ENCODE measurements at places on chromosomes 12 and 14. TPM values are rescaled to one million over a fixed set of nuclear protein-coding genes. Genes with fewer than 3 reads are reported as not detected.

DNA sequence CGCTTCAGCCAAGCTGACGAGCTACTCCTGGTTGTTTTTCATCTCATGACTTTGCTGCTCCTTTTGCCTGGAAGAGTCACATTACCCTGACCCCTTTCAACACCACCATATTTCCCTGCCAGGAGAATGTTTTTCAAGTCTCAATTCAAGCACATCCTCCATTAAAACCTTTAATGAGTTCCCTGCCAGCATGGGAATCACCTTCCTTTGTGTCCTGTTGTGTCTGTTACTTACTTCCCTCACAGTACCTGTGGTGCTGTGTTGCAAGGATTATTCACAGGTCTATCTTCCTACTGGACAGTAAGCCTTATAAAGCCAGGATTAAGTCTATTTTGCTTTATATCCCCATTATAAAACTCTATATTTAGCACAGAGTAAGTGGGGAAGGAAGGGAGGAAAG, 13.6 kb upstream of the SLC35F4 start:
- no peak for DNase-seq
- H3K4me3 ChIP-seq = no peak overlapping the region
- H3K36me3 ChIP-seq = no peaks in the 10 kb centered on the region
- H3K4me1 ChIP-seq = no peaks in the 10 kb centered on the region
- H3K27me3 ChIP-seq = no peaks in the 10 kb centered on the region

GRCh38 chr12:45669093-45669492, 60.4 kb upstream of the ARID2 start:
- DNase-seq = no peak
- 0 out of 2 replicates have a peak, but pooled peaks cover 2% of the 10 kb centered on the region for H3K27me3 ChIP-seq
- H3K4me3 ChIP-seq = no peak overlapping the region
- H3K36me3 ChIP-seq = no peaks in the 10 kb centered on the region
- H3K27ac ChIP-seq = no peak overlapping the region

- no peak overlapping the region for H3K27ac ChIP-seq
- DNase-seq = no peak
- H3K4me1 ChIP-seq = no peaks in the 10 kb centered on the region
- H3K27me3 ChIP-seq = no peaks in the 10 kb centered on the region
Observed at GRCh38 chr12:131782061-131782460, 46.1 kb upstream of the MMP17 start.

DNA sequence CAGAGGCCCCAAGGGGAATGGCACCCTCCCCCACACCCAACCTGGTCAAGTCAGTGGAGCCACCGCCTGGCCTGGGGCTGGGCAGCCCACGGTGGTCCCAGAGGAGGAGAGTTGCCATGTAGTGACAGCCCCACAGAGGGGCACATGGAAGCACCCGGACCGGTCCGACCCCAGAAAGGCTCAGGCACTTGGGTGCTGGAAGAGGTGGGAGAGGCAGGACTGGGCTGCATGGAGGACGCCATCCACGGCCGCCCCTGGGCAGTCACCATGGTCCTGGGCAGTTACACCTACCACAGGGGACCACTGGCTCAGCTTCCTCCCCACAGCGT, 37.9 kb upstream of the TMEM179 start:
- H3K27me3 ChIP-seq = no peaks in the 10 kb centered on the region
- H3K36me3 ChIP-seq = no peaks in the 10 kb centered on the region
- no peaks in the 10 kb centered on the region for H3K4me1 ChIP-seq
- no peak for DNase-seq
- no peak overlapping the region for H3K27ac ChIP-seq

DNA sequence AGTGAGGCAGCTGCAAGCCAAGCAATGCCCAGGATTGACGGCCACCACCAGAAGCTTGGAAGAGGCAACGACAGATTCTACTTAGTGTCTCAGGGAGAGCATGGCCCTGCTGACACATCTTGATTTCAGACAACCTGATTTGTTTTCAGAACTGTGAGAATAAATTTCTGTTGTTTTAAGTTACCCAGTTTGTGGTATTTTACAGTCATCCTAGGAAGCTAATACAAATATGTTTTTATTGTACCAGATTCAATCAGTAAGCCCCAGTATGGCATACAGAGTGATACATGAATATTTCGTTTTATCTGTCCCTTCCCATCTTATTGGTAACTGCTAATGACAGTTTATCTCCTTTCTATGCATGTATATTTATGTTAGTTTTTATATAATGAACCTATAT, 62.3 kb downstream of the SAMD4A start:
- H3K27me3 ChIP-seq = no peaks in the 10 kb centered on the region
- peaks cover 4% of the 10 kb centered on the region for H3K4me1 ChIP-seq
- no peak overlapping the region for H3K4me3 ChIP-seq
- DNase-seq = no peak
- no peaks in the 10 kb centered on the region for H3K36me3 ChIP-seq

DNA sequence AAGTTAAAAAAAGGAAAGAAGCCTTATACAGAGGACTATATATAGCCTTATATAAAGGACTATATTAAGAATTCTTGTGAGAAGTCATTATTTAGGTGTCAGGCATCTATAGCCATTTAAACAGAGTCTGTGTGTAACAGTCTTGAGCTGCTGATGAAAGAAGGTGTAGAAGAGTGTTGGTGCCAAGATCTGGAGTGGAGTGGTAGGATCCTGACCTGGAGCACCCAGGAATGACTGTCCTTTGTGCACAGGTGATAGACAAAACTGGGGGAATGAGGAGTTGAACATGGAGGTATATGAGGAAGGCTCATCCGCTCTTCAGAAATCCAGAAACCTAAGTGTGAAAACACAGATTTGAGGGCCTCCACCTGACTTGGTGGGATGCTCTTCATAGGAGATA, 747.3 kb downstream of the NRXN3 start:
- no peak for DNase-seq
- no peaks in the 10 kb centered on the region for H3K4me1 ChIP-seq
- H3K4me3 ChIP-seq = no peak overlapping the region
- H3K27me3 ChIP-seq = no peaks in the 10 kb centered on the region
- no peaks in the 10 kb centered on the region for H3K36me3 ChIP-seq
- no peak overlapping the region for H3K27ac ChIP-seq

GRCh38 chr12:107775093-107775721, 703 bp downstream of the ASCL4 start:
- H3K4me1 ChIP-seq = no peaks in the 10 kb centered on the region
- no peak for DNase-seq
- H3K27me3 ChIP-seq = peaks cover 16% of the 10 kb centered on the region
- no peak overlapping the region for H3K27ac ChIP-seq
- no peaks in the 10 kb centered on the region for H3K36me3 ChIP-seq
- H3K4me3 ChIP-seq = no peak overlapping the region

The IRAK3 gene
- total RNA-seq = 2.4 TPM

The NFATC4 gene
- total RNA-seq = 0.36 TPM

The TNS2 gene
- total RNA-seq = 48.1 TPM

The FOXG1 gene
- not detected for total RNA-seq

The IFNG-AS1 gene
- not detected for total RNA-seq

The ITPK1 gene
- total RNA-seq = 25.9 TPM
